ENCODE measurements at places on chromosomes 3 and 15.

DNA sequence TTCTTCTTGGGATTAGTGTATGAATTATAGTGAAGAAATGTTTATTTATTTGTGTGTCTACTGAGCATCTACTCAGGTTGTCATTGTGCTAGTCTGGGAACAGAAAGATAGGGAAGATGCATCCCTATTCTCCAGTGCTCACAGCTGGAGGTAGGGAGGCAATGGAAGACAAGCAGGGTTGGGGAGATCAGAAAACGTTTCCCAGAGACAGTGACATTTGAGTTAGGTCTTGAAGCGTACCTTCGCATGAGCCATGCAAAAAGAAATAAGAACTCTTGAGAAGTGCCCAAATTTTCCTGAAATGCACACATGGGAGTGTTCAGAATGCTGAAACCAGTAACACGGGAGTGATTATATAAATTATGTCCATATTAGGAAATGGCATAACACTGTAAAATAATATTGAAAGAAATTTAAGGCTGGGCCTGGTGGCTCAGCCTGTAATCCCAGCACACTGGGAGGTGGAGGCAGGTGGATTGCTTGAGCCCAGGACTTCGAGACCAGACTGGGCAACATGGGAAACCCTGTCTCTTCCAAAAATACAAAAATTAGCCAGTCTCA, 5.3 kb upstream of the CEMIP start:
- no peak for DNase-seq

DNA sequence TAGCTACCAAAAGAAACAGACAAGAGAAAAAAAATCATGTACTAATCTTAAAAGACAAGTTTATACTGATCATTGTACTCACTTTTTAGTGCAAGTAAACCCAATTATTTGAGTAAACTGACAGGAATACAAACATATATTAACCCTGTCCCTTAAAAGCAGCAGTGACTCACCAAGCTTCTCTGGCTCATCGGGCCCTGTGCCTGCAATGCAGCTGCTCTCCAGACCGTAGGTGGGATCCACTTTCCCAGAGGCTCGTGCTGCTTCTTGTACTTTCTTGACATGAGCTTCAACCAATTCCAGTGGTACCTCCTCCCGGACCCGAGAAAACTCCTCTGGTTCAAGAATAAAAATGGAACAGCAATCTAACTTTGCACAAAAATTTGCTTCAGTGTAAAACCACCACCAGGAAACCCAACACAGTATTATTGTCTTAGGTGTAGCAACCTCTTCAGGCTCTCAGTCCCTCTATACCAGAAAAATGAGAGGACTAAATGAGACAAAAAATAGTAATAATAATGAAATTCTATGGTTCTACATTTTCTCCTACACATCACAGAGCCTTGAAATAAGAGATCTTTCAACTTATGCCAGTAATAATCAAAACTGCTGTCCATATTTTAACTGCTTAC, 82.6 kb upstream of the CSPG5 start:
- no peak for DNase-seq

DNA sequence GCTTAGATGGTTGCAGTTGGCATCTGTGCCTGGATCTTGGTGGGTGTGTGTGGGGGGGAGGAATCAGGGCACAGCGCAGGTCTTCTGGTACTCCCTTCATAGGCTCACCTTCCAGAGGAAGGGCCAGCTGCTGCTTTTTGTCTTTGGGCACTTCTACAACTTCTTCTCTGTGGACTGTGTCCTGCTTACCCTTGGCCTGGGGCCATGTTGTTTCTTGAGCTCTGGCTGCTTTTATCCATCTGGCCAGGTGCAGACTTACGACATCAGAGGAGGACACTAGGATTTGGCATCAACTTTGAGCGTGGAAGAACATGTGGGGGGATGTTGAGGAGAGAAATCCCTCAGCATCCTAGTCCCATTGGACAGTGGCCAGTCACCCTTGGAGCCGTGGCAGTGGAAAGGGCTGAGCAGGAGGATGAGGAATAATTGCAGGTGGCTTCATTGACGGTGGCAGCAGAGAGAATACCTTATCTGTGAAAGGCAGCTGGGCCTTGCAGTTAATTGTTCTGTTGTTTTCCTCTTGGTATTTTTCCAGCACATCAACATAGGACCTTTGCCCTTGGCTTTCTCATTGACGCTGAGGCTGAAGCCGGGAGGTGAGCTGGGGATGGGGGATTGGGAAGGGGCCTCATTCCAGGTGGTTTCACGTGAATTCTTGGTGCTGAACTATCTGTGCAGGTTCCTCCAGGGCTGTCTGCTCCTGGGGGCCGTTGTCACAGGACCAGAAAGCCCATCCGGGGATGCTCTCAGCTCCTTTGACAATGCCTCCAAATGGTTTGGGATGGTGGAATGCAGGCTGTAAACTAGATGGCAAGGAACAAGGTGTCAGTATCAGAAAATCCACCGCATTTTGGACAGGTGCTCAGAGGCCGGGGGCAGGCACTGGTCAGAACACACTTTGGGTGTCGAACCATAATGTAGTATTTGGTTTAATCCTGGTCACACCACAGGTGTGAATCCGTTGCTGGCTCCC, 9.7 kb downstream of the EPHB1 start:
- no peak for DNase-seq

DNA sequence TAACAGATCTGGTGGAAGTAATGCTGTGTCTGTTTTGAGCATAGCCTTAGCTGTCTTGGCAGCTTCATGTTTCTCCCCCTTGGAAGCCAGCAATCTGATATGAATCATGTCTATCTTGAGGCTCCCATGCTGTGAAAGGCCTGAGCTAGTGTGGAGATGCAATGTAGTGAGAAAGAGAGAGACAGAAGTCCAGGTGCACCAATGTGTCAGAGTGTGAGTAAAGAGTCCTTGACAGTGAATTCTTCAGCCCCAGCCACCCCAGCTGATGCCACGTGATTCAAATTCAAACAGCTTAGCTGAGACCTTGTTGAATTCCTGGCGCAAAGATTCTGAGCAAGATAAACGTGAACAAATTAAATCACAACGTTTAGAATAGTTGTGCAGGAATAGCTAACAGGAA, 704.2 kb downstream of the EDEM1 start:
- DNase-seq: no peak

DNA sequence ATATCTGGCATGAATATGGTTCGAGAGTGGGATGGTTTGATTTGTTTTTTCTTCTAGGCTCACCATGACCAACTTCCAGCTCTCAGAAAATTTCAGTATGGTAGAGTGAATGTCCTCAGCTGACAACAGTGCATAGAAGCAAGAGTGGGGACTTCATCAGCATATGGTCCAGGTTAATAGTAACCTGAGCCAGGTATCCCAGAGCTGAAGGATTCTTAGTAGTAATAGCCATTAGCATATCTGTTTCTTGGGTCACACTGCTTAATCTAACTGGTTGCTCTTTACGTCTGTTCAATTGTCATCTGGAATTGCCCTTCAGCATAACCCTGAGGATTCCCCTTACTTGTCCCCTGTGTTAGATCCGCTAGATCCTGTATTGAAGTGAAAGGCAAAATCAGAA, 151.8 kb downstream of the GMNC start:
- no peak for DNase-seq

- DNase-seq: no peak
These were observed 11.4 kb downstream of the TIPARP start for GRCh38 chr3:156685752-156686151.

GRCh38 chr3:135652388-135652787, 313.1 kb upstream of the PPP2R3A start:
- DNase-seq: no peak

DNA sequence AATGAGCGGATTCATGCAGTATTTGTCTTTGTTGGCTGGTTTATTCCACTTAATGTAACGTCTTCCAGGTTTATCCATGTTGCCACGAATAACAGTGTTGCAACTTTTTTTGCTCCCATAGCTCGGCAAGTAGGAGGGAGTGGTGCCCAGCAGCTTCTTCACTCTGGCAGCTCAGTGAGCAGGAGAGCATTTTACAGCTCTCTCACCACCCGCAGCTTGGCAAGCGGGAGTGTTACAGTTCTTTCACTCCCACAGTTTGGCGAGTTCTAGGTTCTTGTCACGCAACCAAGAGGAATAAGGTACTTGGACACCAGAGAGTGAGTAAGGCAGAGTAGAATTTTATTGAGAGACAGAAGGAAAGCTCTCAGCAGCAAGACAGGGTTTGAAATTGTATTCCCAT, 935.2 kb downstream of the TBL1XR1 start:
- no peak for DNase-seq

- DNase-seq: no peak
These were observed 245.3 kb upstream of the P2RY1 start for GRCh38 chr3:152589644-152590043.

GRCh38 chr3:181687190-181687589, 24.5 kb upstream of the SOX2 start:
- no peak for DNase-seq

DNA sequence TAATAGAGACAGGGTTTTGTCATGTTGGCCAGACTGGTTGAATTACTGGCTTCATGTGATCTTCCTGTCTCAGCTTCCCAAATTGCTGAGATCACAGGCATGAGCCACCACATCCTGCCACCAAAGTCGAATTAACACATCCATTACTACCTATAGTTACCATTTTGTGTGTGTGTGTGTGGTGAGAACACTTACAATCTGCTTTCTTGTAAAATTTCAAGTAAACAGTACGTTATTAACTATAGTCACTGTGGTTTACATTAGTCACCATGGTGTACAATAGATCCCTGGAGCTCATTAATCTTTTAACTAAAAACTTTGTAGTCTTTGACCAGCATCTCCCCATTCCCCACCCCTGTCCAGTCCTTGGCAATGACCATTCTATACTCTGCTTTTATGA, 270.0 kb downstream of the NAALADL2 start:
- DNase-seq: no peak

DNA sequence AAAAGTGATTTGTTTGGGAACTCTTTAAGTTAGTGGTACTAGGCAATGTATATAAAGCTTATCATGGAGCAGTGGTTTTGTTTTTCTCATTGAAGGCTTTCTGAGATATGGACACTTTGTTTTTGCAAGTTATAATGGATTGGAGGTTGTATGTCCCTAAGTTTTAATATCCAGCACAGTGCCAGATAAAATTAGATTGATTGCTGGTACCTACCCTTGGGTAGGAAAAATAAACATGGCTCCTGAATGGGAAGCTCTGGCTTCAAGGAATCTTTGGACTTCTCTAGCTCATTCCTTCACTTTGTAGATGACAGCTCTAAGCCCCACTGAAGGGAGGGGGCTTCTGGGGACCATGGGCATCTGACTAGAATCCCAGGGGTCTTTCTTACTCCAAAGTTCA, 81.8 kb upstream of the SKOR1 start:
- DNase-seq: no peak

GRCh38 chr3:5058471-5058951, 63.6 kb upstream of the ARL8B start:
- no peak for DNase-seq
